Liver (tissue), 10 donors: ENCODE measurements at places on chromosomes 2 and 18. TPM values are rescaled to one million over a fixed set of nuclear protein-coding genes. Genes with fewer than 3 reads are reported as not detected.

DNA sequence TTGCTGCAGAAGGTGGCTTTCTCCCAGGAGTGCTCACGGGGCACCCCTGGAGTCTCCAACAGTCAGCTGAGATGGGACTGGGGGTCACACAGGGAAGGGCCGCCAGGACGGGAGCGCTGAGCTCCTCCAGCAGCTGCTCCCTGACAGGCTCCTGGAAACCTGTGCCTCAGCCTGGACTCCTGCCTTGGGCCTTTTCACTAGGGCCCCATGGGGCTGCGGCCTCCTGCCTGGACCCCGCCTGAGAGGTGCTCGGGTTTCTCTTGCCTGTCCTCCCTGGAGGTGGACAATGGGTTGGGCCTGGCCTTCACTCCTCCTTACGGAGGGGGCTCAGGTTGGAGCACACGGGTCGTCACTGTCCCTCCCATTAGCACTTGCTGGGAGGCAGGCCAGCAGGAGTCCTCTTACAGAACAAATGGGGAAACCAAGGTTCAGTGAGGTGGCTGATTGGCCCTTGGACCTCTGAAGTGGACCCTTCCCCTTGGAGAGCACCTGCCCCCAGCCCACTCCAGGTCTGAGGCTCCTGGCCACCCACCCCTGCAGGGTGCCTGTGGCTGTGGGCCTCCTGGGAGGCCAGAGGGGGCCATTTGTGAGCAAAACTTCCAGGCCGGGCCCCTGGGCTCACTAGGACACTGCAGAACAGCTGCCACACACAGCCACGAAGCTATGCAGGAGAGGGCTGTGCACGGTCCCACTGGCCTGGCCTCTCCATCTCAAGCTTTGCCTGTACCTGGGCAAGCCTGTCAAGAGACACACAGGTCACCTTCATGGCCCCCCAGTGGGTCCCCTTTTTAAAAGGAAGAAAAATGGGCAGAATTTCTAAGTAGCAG lies 57.1 kb upstream of the ODC1 start:
- H3K4me1 ChIP-seq, result no peaks in the 10 kb centered on the region
- H3K36me3 ChIP-seq, result no peaks in the 10 kb centered on the region
- no peaks in the 10 kb centered on the region for H3K27me3 ChIP-seq
- no peak overlapping the region for H3K27ac ChIP-seq
- DNase-seq, result peak; percentile 30
- H3K4me3 ChIP-seq, result no peak overlapping the region

- peak overlapping the region; percentile 48 for H3K27ac ChIP-seq
- peak overlapping the region; percentile 10 for H3K4me3 ChIP-seq
- no peaks in the 10 kb centered on the region for H3K36me3 ChIP-seq
- peak; percentile 55 for DNase-seq
- H3K27me3 ChIP-seq, result no peaks in the 10 kb centered on the region
These were observed 32.6 kb upstream of the SLC40A1 start for GRCh38 chr2:189613077-189613636.

DNA sequence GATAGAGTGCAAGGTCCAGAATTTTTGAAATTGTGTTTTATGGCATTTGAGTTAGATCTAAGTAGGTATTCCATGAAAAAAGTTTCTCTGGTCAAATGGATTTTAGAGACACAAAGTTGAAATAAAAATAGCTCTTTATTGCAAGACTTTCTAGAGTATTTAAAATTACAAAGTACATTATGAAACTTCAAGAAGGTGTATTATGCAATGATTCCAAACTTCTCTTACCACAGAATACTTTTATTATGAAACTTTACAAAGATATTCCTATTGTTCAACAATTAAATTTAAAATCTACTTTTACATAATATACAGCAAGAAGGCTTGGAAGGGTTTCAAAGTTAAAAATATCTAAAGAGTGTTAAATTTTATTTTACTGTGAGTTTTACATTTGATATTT lies 65.9 kb downstream of the CALCRL start:
- DNase-seq, result no peak
- no peaks in the 10 kb centered on the region for H3K4me1 ChIP-seq

- no peak for DNase-seq
- peaks cover 7% of the 10 kb centered on the region for H3K4me1 ChIP-seq
- no peak overlapping the region for H3K4me3 ChIP-seq
- H3K36me3 ChIP-seq, result peaks cover 31% of the 10 kb centered on the region
These were observed 137.6 kb downstream of the MYO1B start for GRCh38 chr2:191382801-191383200.

GRCh38 chr2:119519057-119519408 lies 5.2 kb downstream of the SCTR start:
- no peak overlapping the region for H3K4me3 ChIP-seq
- H3K36me3 ChIP-seq, result no peaks in the 10 kb centered on the region
- H3K27ac ChIP-seq, result no peak overlapping the region
- peaks cover 7% of the 10 kb centered on the region for H3K4me1 ChIP-seq
- DNase-seq, result no peak

- no peaks in the 10 kb centered on the region for H3K27me3 ChIP-seq
- H3K4me3 ChIP-seq, result no peak overlapping the region
- DNase-seq, result no peak
- no peaks in the 10 kb centered on the region for H3K4me1 ChIP-seq
- H3K36me3 ChIP-seq, result no peaks in the 10 kb centered on the region
These were observed 256.7 kb downstream of the HDAC4 start for GRCh38 chr2:239143858-239144712.

DNA sequence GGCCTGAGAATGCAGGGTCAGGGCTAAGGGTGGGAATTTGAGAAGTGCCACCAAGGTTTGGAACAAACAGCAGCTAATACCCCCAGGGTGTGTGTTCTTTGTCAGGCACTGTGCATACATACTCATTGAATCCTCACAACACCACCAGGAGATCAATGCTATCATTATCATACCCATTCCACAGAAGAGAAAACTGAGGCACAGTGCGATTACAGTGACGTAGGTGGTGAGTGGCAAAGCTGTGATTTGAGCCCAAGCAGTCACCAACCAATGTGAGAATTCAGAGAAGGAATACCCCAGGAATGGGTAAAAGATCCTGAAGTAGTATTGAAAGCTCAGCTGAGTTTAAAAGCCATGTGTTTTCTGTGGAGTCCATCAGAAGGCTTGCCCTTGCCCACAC lies 281.6 kb upstream of the MGAT5 start:
- H3K4me1 ChIP-seq, result no peaks in the 10 kb centered on the region
- no peaks in the 10 kb centered on the region for H3K27me3 ChIP-seq
- no peak for DNase-seq
- no peak overlapping the region for H3K4me3 ChIP-seq
- no peaks in the 10 kb centered on the region for H3K36me3 ChIP-seq

DNA sequence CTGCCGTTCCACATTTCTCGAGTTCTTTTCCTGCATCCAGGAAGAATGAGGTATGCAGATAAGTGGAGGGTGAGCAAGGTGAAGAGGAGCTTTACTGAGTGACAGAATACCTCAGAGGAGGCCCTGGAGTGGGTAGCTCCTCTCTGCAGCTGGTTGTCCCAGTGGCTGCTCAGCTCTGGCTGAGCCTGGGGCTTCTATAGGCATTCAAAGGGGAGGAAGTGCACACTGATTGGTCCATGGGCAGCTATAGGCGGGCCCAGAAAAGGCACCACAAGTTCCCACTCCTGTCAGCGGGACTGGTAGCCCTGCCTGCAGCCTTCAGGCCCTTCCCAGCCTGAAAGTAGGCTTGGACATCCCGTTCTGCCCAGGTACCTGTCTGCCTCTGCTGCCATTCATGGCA lies 94.7 kb downstream of the DOK6 start:
- no peaks in the 10 kb centered on the region for H3K4me1 ChIP-seq
- no peak for DNase-seq
- no peaks in the 10 kb centered on the region for H3K36me3 ChIP-seq
- no peak overlapping the region for H3K27ac ChIP-seq

- no peak overlapping the region for H3K27ac ChIP-seq
- no peak overlapping the region for H3K4me3 ChIP-seq
- DNase-seq, result no peak
- H3K27me3 ChIP-seq, result no peaks in the 10 kb centered on the region
- no peaks in the 10 kb centered on the region for H3K4me1 ChIP-seq
These were observed 28.6 kb downstream of the CROCC2 start for GRCh38 chr2:240934701-240935102.

DNA sequence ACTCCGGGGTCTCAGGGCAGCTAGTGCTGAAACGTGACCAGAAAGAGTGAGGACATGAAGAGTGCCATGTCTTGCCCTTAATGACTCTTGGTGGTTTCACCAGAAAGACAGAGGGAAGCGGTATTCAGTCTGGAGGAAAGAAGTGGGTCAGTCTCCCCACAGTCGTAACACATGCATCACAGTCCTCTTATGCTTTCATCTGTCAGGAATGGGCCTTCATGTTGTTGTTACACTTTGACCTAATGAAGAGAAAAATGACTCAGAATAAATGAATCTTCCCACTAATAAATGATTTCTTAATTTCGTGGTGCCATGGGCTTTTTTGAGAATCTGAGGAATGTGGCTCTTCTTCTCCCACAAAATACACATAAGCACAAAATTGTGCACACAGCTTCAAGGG lies 103.2 kb downstream of the SLC8A1 start:
- no peaks in the 10 kb centered on the region for H3K27me3 ChIP-seq
- no peaks in the 10 kb centered on the region for H3K36me3 ChIP-seq
- no peaks in the 10 kb centered on the region for H3K4me1 ChIP-seq
- no peak overlapping the region for H3K4me3 ChIP-seq
- no peak for DNase-seq

DNA sequence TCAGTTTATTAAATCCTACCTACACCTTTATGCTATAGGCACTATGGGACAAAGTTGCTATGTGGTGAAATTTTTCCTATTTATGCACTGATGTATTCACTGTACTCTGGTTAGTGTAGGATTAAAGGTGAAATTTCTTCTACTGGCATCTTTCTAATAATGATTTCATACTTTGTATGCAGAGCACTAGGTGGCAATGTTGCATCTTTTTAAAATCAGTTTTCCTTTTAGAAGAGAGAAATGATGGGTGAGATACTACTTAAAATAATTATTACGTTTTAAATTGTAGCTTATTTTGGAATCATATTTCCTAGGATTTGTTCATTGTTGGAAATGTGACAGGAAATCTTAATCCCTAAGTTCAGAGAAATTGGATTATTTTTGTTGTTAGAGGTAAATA lies 150.9 kb downstream of the CD8B2 start:
- no peak overlapping the region for H3K27ac ChIP-seq
- no peak for DNase-seq
- H3K27me3 ChIP-seq, result no peaks in the 10 kb centered on the region
- H3K4me1 ChIP-seq, result no peaks in the 10 kb centered on the region

- no peak for DNase-seq
- H3K27me3 ChIP-seq, result no peaks in the 10 kb centered on the region
- no peak overlapping the region for H3K4me3 ChIP-seq
These were observed 372.4 kb upstream of the SALL3 start for GRCh38 chr18:78607221-78607620.

- H3K27ac ChIP-seq, result no peak overlapping the region
- no peak for DNase-seq
- no peaks in the 10 kb centered on the region for H3K27me3 ChIP-seq
- no peaks in the 10 kb centered on the region for H3K36me3 ChIP-seq
These were observed 91.7 kb upstream of the SLC35G4 start for GRCh38 chr18:11517704-11518103.

GRCh38 chr2:43174368-43174916 lies 52.0 kb downstream of the ZFP36L2 start:
- no peak for DNase-seq
- H3K4me1 ChIP-seq, result peaks cover 23% of the 10 kb centered on the region
- H3K36me3 ChIP-seq, result no peaks in the 10 kb centered on the region
- no peak overlapping the region for H3K4me3 ChIP-seq
- no peaks in the 10 kb centered on the region for H3K27me3 ChIP-seq
- H3K27ac ChIP-seq, result peak overlapping the region; percentile 65

- no peaks in the 10 kb centered on the region for H3K27me3 ChIP-seq
- no peak for DNase-seq
- H3K4me1 ChIP-seq, result peaks cover 21% of the 10 kb centered on the region
- peak overlapping the region; percentile 91 for H3K27ac ChIP-seq
These were observed 7.4 kb downstream of the PPP4R3B start for GRCh38 chr2:55609938-55610578.

TUBA4B gene
- 0.19 TPM for polyA plus RNA-seq

REV1 gene
- polyA plus RNA-seq, result 11.9 TPM

CAPN13 gene
- polyA plus RNA-seq, result 0.13 TPM

MAP4K3 gene
- polyA plus RNA-seq, result 7.3 TPM

RETREG2 gene
- 21.7 TPM for polyA plus RNA-seq

CNTNAP5 gene
- not detected for polyA plus RNA-seq

DES gene
- 0.15 TPM for polyA plus RNA-seq

IDH1 gene
- polyA plus RNA-seq, result 140 TPM
